ENCODE measurements at places on chromosomes 1 and 21. TPM values are rescaled to one million over a fixed set of nuclear protein-coding genes. Genes with fewer than 3 reads are reported as not detected.

BEND5 gene
- 3.5 TPM for total RNA-seq

PGBD5 gene
- total RNA-seq = 4.5 TPM

RHBG gene
- not detected for total RNA-seq

FAM78B gene
- 4.9 TPM for total RNA-seq

CXADR gene
- total RNA-seq = 0.12 TPM

TIMM17A gene
- 82.6 TPM for total RNA-seq

BSND gene
- total RNA-seq = not detected

CADM3 gene
- total RNA-seq = 0.95 TPM

TPM3 gene
- 2,818 TPM for total RNA-seq

LORICRIN gene
- total RNA-seq = not detected

S100A4 gene
- total RNA-seq = 27.0 TPM

DNM3 gene
- total RNA-seq = 1.0 TPM

ADCY10 gene
- total RNA-seq = 0.19 TPM

AMY1A gene
- not detected for total RNA-seq

PDZK1IP1 gene
- total RNA-seq = 0.25 TPM

AZIN2 gene
- 0.96 TPM for total RNA-seq

EXTL2 gene
- 4.9 TPM for total RNA-seq

NUP210L gene
- 3.0 TPM for total RNA-seq

ERICH3 gene
- total RNA-seq = not detected

LGR6 gene
- total RNA-seq = 0.19 TPM

BRINP2 gene
- total RNA-seq = not detected

AGT gene
- 38.0 TPM for total RNA-seq

MSH4 gene
- 0.75 TPM for total RNA-seq

PCP4 gene
- total RNA-seq = not detected

TMEM81 gene
- total RNA-seq = 3.5 TPM

S100A7 gene
- total RNA-seq = not detected

OR2T35 gene
- not detected for total RNA-seq

CLIC4 gene
- 23.9 TPM for total RNA-seq

HMCN1 gene
- total RNA-seq = 1.7 TPM

RGL1 gene
- total RNA-seq = 3.9 TPM

CFHR3 gene
- total RNA-seq = not detected

TTC39A gene
- 7.6 TPM for total RNA-seq

FAM72B gene
- total RNA-seq = 0.38 TPM

OR2M3 gene
- total RNA-seq = not detected

FNDC5 gene
- 184 TPM for total RNA-seq

WNT9A gene
- total RNA-seq = 24.1 TPM

LCE1D gene
- not detected for total RNA-seq

OR2T11 gene
- not detected for total RNA-seq

HMGB4 gene
- total RNA-seq = not detected

C1orf167 gene
- 1.8 TPM for total RNA-seq

CR1L gene
- total RNA-seq = not detected

BMP8B gene
- 0.15 TPM for total RNA-seq

LMO4 gene
- total RNA-seq = 25.2 TPM

FHAD1 gene
- total RNA-seq = 0.06 TPM

CHIA gene
- not detected for total RNA-seq

TP73 gene
- total RNA-seq = not detected

ESPN gene
- total RNA-seq = not detected

PLA2G2E gene
- not detected for total RNA-seq

TCP10L gene
- 0.63 TPM for total RNA-seq

SIK1 gene
- 26.5 TPM for total RNA-seq

NOC2L gene
- 85.3 TPM for total RNA-seq

SH2D5 gene
- 2.6 TPM for total RNA-seq

REG4 gene
- not detected for total RNA-seq

PLEKHN1 gene
- total RNA-seq = not detected

TDRD10 gene
- 0.50 TPM for total RNA-seq

HPCAL4 gene
- total RNA-seq = 3.2 TPM

CR2 gene
- total RNA-seq = not detected

PLOD1 gene
- total RNA-seq = 25.1 TPM
